ENCODE measurements at places on chromosomes 4 and X.
A peak's percentile ranks its signal among the peaks of the same experiment; 100 is the strongest.

DNA sequence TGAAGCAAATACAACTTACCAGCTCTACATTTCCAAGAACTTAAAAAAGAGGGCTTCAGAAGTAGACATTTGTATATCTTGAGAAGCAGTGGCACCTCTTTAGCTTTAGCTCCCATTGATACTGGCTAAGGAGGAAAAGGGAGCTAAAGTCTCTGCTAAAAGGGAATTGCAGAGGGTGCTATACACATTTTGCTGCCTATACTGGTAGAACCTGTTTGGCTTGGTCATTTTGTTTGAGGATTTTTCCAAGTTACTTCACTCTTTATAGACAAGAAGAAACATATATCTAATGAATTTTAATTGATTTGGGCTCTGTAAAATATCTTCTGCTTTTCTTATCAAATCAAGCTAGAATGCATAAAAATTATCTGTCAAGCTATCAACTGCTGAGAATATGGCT lies 11.8 kb downstream of the PAPSS1 start:
- DNase-seq, result peak; percentile 64

DNA sequence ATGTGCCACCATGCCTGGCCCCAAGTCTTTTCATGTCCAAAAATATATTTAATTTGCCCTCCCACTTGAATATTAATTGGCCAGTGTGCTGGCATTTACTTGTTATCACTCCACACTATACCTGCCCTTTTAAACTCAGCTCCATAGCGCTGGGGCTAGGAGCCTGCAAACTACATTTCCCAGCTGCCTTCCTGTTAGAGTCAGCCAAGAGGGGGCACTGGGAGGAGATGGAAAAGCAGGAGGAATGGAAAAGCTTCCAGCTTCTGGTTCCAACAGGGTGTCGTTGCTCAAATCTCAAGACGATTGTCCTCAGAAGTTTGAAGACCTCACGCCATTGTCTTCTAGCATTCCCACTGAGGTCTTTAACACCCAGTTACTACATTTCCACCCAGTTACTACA lies 315.5 kb downstream of the BCOR start:
- no peak for DNase-seq

DNA sequence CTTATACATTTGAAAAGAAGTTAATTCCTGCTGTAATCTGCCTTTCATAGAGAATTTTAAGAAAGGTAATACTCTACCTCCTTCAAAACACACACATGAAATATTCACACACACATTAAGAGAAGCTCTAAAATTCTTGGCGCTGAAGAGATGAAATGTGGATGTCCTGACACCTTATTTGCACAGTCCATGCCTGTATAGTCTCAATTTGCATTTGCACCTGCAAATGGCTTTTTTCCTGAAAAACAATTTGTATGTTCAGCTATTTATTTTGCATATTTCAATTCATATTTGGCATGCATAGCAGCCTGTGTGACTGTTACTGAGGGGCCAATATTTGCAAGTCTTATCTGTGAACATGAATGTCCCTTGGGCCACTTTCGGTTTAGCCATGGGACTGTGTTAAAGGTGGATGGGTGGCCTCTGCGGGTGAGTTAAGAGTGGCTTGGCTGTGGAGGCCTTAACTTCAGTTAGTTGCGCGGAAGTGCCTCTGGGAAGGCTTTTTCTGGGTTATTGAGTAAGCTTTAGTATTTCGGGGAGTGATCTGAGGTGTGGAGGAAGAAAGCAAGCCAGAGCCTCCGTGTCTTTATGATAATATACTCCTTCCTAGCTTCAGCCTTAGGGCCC lies 443.3 kb upstream of the FAT1 start:
- DNase-seq, result no peak

DNA sequence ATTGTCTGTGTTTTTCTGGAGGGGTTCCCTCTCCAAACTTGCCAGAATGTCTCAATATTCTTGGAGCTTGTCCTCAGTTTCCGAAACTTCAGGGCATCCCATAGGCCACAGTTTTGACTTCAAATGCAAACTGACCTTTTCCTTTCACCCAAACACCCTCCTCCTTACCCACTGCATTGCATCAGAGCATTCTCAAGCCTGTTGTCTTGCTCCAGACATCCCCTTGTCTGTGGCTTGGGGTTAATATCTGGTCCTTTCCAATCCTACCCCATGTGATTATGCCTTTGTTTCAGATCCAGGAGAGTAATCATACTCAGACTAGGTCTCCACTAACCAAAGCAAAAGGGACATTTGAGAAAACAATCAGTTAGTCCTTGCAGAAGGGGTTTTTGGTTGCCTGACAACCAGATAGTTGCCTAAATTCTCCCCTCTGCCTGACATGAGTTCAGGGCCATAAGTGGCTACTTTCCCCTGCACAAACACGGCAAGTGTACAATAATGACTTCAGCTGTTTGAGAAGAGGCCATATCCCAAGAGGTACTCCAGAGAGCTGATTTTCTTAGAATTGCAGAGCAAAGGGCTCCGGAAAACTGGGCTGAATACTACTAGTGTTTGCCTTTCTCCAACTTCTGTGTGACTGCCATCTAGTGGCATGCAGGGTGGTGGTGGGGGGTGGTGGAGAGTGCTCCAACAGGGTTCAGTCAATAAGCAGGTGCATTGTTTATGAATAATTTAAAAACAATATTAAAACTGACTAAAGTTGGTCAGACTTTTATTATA lies 130.2 kb downstream of the CHRDL1 start:
- DNase-seq, result no peak

DNA sequence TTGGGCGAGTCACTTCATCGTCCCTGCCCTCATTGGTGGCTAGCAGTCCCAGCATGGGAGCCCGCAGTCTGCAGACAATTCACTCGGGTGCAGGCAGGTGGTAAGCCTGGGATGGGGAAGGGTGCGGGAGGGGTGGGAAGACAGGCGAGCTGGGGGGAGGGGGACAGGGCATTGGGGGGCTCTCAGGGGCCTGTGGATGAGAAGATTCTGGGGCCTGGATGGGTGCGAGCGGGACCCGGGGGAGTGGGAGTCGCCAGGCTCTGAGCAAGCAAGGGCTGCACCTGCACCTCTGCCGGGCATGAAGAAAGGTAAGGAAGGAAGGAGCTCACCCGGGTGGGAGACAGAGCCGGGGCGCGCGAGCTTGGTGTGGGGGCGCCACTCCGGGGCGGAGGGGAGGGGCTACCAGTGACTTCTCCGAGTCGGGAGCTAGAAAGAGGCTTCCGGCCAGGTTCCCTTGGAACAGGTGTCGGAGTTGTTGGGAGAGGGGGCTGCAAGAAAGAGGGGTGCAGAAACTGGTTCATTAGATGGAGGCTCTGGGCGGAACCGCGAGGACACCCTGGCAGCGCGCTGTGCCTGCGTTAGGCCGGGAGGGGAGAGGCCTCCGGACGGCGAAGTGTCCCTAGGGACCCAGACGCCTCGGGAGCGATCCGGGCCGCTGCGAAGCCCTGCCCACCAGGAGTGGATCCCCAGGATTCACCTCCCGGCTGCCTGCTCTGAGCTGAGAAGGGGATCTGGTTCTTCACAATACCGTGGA lies 103.4 kb upstream of the PDLIM3 start:
- no peak for DNase-seq

DNA sequence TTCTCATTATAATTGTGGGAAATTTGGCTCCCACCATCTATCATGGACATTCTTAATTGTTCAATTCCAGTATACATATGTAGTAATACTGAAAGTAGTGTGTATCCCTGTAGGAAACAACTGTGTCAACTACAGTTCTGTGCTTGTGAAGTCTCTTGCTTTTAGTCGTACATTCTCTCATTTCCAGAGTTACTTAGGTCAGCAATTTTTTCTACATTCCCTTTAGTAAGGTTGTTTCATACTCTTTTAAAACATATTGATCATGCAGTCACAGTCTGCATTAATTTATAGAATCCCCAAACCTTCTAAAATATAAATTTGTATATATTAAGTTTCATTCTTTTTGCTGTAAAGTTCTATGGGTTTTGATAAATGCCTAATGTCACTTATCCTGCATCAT lies 289.2 kb upstream of the PCDH10 start:
- no peak for DNase-seq

GRCh38 chrX:153351981-153352380 lies 18.0 kb downstream of the ZNF275 start:
- DNase-seq, result no peak

GRCh38 chr4:71540749-71541269 lies 202.0 kb downstream of the SLC4A4 start:
- no peak for DNase-seq

GRCh38 chr4:98518559-98519267 lies 139.7 kb downstream of the TSPAN5 start:
- no peak for DNase-seq

GRCh38 chr4:185783574-185783973 lies 28.4 kb downstream of the SORBS2 start:
- no peak for DNase-seq

DNA sequence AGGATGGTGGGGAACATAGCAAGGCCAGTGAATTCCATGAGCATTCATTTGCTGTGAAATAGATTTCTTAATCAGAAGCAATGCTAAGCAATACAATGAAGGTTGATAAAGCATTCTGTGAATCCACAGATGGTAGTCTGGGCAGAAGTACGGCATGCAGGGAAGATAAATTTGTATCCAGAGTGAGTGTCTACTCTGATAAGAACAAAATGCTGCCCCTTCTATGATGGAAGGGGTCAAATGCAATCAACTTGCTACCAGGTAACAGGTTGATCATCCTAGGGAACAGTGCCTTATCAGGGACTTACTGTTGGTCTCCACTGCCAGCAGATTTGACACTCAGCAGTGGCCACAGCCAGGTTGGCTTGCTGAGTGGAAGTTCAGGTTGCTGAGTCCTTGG lies 189.4 kb downstream of the MAB21L2 start:
- no peak for DNase-seq

DNA sequence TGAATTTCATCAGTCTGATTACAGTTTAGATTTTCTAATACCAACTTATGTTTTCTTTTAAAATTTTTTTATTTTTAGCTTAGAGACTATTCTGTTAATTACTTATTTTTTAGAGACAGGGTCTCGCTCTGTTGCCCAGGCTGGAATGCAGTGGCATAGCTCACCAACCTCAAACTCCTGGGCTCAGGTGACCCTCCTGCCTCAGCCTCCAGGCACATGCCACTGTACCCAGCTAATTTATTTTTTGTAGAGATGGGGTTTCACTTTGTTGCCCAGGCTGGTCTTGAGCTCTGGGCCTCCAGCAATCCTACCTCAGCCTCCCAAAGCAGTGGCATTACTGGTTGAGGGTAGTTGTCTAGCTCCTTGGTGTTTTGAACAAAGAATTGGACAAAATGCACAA lies 102.0 kb downstream of the KLHL8 start:
- DNase-seq, result no peak

- no peak for DNase-seq
These were observed 32.4 kb downstream of the FGFRL1 start for GRCh38 chr4:1043651-1044468.

DNA sequence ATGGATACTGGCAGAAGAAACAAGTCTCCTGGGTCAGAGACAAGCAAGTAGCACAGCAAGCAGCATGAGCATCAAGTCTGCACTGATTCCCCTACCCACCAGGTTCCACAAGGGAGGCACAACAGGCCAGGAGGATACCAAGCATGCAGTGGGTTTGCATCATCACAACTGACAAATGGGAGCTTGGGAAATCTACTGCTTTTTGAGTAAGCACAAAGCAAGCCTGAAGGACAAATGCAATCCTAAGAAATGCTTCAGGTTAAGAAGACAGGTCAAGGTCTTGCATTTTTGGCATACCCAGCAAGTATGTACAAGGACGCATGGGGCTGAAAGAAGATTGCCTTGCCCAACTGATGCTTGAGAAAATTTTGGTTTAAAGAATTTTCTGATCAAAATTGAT lies 279.6 kb downstream of the PDGFC start:
- no peak for DNase-seq

- no peak for DNase-seq
These were observed 168.7 kb upstream of the GALNTL6 start for GRCh38 chr4:171644430-171645057.

GRCh38 chrX:134481339-134481738 lies 21.4 kb downstream of the HPRT1 start:
- no peak for DNase-seq

DNA sequence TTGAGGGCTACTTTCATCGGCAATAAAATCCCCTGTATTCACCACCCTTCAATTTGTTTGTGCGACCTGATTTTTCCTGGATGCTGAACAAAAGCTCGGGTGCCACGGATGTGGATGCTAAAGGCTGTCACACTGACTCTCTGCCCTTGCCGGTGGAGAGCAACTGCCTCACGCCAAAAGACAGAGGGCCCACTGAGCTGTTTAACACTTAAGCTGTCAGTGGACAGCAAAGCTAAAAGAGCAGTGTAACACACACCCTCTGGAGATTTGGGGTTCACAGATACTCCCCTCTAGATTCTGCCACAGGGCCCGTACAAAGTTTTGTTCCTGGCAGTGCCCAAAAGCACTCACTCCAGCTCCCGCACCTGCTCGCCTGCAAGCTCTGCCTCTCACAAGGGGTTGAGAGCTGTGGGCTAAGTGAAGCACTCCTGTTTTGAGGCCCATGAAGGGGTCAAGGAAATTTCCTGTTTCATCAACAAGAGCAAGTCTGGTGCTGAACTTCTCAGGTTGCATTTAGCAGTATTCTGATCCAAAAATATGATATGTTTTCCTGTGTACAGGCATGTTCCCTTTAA lies 1571.9 kb downstream of the ADGRL3 start:
- DNase-seq, result no peak

DNA sequence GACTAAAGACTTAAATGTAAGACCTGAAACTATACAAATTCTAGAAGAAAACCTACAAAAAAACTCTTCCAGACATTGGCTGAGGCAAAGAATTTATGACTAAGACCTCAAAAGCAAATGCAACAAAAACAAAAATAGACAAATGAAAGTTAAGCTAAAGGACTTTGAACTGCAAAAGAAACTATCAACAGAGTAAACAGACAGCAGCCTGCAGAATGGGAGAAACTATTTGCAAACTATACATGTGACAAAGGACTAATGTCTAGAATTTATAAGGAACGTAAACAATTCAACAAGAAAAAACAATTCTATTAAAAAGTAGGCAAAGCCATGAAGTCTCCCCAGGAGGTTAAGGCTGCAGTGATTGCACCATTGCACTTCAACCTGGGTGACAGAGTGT lies 9.1 kb downstream of the FAM47E start:
- DNase-seq, result no peak

- DNase-seq, result peak; percentile 94
These were observed 52.8 kb downstream of the RBM47 start for GRCh38 chr4:40576651-40577480.

DNA sequence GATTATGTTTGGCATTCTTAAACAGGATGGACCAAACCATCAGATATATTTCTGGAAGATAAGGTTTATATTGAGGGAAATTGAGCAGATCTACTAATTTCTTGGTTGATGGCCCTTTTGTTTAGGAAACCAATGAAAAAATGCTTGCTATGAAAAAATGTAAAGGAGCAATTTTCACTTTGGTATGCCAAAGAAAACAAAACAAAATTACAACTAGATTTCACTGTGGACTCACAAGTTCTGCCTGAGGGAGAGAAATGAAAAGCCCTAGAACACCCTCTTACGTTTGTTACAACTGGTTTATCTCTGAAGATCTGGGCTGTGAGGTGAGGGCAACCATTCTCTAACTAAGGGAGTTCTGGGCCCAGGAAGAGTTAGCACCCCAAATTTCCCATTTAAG lies 122.5 kb upstream of the IL15 start:
- DNase-seq, result no peak

GRCh38 chr4:47203593-47203992 lies 172.2 kb downstream of the GABRB1 start:
- no peak for DNase-seq

Data from LNCaP clone FGC (cell line).